Hematopoietic multipotent progenitor cell (in vitro differentiated cells): ENCODE measurements at places on chromosomes 1 and 21. TPM values are rescaled to one million over a fixed set of nuclear protein-coding genes. Genes with fewer than 3 reads are reported as not detected.

DNA sequence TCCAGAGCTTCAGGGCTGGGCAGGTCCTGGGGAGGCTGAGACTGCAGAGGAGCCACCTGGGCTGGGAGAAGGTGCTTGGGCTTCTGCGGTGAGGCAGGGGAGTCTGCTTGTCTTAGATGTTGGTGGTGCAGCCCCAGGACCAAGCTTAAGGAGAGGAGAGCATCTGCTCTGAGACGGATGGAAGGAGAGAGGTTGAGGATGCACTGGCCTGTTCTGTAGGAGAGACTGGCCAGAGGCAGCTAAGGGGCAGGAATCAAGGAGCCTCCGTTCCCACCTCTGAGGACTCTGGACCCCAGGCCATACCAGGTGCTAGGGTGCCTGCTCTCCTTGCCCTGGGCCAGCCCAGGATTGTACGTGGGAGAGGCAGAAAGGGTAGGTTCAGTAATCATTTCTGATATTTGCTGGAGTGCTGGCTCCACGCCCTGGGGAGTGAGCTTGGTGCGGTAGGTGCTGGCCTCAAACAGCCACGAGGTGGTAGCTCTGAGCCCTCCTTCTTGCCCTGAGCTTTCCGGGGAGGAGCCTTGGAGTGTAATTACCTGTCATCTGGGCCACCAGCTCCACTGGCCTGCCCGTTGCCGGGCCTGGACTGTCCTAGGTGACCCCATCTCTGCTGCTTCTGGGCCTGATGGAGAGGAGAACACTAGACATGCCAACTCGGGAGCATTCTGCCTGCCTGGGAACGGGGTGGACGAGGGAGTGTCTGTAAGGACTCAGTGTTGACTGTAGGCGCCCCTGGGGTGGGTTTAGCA, 9.3 kb downstream of the MYBPH start:
- DNase-seq: no peak

DNA sequence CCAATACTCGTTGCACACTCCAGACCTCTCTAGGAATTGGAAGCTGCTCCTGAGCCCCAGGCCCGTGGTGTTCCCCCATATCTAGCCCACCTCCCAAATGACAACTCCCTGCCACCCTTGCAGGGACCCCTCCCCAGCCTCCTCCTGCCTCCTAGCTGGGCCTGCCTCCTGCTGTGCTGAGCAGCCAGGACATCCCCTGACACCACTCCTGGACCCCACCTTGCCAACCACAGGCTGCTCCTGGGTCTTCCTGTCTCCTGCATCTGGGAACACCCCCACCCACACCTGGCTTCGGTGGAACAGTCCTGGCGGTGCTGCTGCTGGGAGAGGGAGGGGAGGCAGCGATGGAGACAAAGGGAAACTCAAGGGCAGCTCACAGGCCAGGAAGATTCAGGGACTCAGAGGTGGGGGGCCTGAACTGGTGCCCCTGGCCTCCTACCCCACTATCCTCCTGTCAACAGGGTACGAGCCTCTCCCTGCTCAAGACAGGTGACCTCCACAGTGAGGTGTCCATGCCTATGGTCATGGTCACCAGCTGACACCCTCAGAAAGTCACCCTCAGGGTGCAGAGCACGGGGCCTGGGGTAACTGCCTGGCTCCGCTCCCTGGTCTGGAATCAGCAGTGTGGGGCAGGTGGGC, 81.2 kb downstream of the RIPK4 start:
- no peak for DNase-seq

Gene CDC42
- total RNA-seq: 160 TPM

DNA sequence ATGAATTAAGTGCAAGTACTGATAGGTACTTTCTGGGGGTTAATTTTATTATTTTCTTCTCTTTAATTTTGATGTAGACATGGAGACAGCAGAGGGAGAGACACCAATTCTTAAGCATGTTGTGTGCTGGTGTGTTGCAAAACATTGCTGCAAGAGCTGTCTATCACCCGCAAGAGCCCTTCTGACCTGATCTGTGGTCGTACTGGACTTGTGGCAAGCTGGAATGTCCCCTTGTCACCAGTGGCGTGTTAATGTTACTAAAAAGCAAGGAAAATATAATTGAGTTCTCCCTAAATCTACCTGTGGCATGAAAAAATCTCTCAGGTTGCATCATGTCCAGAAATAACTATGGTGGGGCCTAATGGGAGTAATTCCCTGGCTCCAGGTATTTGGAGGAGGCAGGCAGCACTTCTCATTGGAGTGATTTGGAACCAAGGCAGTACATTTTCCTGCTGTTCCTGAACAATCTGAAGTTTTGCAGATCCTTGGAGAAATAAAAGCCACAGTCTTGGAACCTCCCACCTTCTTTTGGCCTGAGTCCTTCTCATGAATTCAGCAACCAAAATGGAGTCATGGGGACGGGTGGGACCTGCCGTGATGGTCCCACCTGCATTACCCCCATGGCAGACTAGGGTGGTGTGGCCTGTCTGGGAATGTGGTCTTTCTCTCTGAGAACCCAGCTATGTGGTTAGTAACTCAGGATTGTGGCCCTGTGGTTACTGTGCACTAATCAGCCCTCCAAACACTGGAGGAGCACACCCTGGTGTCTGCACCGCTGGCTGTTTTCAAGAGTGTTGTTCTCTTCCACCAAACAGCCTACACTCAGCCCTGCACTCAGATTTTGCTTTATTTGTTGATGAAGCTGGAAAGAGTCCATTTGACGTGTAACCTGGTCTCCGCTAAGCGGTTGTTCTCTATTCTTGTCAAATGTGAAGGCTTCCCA, 57.4 kb downstream of the GALNT2 start:
- DNase-seq: no peak

DNA sequence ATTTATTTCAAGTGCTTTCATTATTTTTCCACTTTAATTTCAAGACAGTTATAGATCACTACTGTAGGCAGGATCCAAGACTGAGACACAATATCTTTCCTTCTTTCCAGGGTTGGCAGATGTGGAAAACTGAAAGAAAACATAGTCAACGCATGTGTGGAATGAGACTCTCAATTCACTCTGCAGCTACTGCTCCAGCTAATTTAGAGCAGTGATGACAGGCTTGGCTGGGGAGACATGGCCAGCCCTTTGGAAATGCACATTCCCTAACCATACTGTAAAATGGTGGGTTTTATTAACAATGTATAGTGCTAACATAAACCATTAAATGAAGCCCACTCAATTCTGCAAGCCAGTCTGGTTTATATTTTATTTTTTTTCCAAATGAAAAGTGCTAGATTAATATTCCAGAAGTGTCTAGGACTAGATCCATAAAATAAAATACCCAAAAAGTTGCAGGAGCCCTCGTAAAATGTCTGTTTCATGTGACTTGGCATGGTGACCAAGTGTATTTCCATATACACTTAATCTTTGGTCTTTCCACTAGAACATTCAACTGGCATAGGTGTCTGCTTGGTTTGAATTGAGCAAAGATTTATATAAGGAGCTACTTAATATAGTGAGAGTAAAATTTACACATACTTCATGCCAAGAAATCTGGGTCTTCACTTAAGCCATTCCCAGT, 32.9 kb downstream of the COL11A1 start:
- DNase-seq: no peak

GRCh38 chr21:44035244-44035643, 23.1 kb downstream of the TRAPPC10 start:
- no peak for DNase-seq
